ENCODE measurements at places on chromosomes 4 and X.

DNA sequence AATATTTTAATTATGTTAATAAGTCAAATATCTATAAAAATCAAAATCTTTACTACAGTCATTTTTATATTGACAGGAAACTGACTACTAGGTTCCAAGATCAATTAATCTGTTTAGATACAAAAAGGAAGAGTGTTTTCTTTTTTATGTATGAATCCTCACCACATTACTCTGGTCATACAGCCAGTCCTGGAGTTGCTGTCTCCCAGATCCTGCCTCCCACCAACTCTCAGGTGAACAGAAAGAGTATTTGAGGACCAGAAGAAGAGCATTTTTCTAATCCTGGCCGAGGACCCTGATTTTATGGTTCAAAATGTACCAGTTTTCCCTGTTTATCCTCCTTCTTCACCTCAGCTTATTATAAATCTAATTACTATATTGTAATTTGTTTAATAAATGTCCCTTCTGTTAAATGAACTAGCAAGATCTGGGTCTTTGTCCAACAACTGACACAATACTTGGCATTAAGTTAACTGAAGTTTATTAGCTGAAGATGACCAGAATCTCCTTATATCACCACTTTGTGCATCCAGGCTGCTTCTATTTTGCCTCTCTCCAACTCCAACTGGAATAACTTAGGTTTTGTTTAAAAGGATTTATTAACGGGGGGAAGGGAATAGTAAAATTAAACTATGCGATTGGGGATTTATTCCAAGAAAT is 224.4 kb upstream of the PCDH7 start:
- DNase-seq = no peak

DNA sequence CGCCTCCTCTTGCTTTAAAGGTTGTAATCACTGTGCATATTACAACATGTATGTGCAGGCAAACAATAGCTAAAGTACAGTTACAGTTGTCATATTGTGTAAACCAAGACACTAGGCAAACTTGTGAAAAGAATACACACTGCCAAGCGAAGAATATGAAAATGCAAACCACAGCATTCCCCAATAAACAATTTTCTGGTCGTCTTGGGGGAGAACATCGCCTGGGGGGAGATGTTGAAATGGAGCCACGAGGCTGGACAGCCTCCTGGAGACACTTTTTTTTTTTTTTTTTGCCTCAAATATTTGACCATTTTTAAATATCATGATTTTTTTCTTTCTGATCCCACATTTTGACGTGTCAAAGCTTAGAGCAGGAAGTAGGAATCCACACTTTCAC is 51.7 kb upstream of the PDLIM3 start:
- no peak for DNase-seq

GRCh38 chr4:121934635-121935034 is 17.2 kb downstream of the TRPC3 start:
- DNase-seq = no peak

- DNase-seq = no peak
These were observed 13.6 kb downstream of the CHST7 start for GRCh38 chrX:46587158-46587557.

DNA sequence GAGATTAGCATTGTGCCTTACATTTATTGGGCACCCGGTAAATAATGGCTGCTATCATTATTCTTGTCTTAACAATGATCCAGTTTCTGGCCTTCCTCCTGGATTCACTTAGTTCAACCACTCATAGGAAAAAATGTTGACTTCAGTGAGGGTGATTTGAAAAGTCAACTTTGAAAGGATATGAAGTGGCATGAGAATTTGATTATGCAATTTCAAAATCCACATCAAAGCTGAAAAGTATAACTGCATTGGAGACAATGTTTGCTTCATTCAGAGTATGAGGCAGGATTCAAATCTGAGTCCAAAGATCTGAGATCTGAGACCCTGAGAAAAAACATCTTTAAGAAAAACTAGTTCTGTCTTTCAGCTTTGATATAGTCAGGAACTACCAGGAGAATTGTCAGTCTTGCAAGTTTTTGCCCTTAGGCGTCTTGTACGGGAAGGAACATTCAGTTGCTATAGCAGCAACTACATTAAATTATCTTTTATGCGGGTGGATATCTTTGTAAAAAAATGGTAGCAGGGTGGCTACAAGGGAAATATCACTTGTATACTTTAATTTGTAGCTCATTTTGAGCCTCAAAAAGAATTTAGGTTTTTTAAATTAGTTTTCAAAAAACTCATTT is 587.5 kb upstream of the LCORL start:
- DNase-seq = no peak

- no peak for DNase-seq
These were observed 587.1 kb upstream of the CPEB2 start for GRCh38 chr4:14415146-14415545.

DNA sequence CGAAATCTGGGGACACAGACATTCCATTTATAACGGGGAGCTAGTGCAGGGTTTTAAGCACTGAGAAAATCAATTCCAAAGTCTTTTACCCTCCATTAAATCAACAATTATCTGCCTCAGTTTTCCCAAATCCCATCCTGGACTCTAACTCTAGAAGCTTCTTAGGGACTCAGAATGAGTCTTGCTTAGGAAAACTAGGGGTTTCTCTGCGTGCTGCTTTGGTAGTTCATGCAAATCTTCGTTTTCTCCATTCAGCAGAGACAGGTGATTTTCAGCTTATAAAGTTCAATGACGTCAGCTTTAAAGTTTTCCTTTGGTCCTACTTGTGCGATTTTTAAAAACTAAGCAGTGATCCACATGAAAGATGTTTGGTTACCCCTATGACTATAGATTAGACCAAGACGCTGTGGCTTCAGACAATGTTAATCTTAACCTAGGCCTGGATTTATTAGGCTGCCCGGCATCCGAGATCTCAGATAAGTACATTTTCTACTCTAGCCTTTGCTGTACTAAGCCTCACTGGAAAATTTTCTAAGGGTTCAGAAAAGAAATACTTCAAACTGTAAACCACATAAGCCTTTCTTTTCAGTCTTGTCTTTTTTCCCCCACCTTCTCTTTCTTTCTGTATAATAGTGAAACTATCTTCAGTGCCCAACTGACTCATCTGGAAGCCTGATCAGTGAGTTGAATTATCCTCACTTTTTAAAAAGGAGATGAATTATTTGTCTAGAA is 121.4 kb upstream of the GATB start:
- no peak for DNase-seq

- no peak for DNase-seq
These were observed 228.8 kb downstream of the SPCS3 start for GRCh38 chr4:176548571-176548970.

GRCh38 chrX:20217906-20218305 is 48.8 kb downstream of the RPS6KA3 start:
- DNase-seq = no peak

DNA sequence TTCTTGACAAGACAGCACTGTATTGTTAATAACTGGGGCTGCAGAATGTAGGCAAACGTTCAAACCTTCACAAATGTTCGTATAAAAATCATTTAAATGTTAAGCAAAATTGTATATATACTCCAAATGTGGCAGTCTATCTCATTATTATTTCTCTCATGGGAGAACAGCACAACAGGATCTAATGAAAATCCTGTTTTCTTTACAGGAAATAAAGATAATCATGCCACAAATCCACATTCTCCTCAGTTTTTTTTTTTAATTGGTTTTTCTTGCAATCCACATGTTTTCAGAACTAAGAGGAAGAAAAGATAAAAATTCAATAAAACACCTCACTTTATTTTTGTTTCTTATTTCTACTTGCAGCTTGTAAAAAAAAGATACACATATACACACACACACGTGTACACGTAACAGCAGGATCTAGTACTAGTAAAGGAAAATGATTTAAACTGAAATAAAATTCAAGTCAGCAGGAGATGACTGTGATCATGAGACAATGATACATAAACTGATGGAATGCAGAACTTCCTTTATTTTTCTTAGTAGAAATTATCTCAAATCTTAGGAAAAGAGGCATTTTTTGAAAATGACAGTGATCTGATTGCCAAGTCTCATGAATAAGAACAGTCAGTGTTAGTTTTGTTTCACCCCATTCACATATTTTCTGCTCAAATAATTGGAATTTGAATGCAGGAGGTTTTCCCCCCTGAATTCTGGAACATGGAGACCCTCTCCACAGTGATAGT is 11.3 kb downstream of the APBB2 start:
- no peak for DNase-seq

DNA sequence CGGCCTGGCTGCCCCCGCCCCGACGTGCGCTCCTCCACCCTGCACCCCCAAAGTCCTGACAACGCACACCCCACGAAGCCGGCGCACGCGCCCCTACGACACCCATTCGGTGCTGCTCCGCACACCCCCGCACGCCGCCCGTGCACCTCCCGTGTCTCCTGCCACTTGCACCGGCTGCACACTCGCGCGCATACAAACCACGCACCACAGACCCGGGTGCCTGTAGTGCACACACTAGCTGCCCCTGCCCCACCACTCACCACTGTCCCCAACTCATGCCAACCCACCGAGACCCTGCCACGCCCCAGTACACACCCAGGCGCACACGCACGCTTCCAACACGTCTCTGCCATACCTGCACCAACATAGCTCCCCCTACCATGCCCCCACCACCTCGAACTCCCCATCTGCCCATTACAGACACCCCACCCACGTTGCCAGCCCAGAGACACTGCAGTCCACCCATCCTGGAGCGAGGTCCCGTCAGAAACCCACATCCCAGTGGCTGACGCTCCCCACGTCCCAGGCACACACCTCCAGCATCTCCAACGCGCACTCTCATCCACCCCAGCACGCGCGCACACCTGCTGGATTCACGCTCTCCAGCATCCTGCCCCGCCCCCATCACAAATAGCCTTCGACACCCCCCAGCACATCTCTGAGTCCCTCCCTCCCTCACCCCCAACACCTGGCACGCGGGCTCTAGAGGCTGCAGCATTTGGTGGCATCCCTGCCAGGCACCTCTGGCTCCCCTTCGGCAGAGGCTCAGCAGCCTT is 4.2 kb upstream of the DUSP9 start:
- DNase-seq = no peak

DNA sequence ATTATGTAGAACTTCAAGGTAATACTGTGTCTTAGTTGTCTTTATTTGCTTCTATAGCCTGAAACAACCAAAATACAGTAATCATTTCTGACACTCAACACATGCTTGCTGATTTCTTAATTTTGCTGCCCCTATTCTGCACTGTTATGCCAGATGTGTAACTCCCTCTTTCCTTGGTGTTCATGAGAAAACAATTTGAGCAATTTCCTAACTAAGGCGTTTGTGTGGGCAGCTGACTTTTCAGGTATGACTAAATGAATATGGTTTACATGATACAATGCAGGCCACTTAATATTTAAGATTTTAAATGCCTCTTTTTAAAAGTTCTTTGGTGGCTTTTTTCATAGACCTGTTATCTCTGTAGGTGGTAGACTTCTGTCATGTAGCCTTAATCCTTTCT is 46.1 kb upstream of the CENPE start:
- DNase-seq = no peak

DNA sequence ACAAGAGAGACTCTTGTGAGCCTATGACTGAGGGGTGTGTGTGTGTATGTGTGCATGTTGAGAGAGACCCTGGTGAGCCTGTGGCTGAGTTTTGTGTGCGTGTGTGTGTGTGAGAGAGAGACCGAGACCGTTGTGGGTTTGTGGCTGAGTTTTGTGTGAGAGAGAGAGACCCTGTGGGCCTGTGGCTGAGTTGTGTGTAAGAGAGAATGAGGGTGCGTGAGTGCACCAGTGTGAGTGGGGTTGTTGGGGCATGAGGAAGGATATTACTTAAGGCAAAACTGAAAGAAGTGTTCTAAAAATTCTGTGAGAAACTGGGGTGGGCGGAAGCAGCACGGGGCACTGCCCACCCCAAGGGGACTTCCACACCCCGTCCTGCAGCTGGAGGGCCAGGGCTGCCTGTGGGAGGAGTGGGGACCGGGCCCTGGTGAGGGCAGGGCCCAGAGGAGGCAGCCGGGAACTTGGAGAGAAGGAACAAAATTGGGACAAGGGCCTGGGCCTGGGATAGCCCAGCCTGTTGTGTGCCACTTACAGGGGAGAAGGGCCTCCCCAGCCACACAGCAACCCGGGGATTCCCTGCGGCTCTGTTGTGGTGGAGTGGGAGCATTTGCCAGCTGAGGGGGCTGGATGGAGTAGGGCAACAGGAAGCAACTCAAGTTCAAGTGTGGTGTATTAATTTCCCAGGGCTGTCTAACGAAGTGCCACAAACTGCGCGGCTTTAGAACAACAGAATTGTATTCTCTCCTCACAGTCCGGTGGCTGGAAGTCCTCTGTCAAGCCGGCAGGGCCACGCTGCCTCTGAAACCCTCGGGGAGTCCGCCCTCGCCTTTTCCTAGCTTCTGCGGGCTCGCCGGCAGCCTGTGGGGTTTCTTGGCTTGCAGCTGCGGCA is 22.1 kb downstream of the TMEM131L start:
- DNase-seq = peak; percentile 74

DNA sequence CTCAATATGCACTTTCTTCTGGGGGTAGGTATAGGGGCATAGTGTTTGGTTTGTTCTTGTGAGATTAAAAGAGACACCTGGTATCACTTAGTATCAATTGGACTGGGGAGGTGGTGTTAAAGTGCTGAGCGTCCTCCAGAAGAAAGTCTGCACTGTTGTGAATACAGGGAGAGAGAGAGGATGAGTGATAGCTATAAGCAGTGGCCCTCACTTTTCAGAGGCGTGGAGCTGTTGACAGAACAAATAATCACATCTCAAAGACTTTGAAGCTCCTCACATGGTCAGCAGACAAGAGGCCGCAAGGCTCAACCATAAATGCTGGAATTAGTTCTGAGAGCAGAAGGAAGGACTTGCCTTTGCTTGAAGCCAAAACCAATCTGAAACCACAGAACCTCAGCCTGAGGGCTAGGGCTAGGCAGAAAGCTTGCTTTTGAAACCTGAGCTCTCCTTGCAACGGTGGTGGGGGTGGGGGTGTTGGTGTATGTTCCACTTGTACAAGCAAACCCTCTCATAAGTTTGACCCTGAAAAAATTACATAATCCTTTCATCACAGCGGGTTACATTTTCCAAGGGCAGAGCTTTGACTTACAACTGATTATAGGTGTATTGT is 123.2 kb upstream of the SCML1 start:
- DNase-seq = no peak

All from CD4-positive, alpha-beta T cell treated with Interleukin-6 at 100 ng/mL for 8 hours (primary cell).